EL (cell line): ENCODE measurements at places on chromosomes 7 and 10.

GRCh38 chr10:13573960-13574359 lies 12.8 kb upstream of the PRPF18 start:
- no peak for DNase-seq

DNA sequence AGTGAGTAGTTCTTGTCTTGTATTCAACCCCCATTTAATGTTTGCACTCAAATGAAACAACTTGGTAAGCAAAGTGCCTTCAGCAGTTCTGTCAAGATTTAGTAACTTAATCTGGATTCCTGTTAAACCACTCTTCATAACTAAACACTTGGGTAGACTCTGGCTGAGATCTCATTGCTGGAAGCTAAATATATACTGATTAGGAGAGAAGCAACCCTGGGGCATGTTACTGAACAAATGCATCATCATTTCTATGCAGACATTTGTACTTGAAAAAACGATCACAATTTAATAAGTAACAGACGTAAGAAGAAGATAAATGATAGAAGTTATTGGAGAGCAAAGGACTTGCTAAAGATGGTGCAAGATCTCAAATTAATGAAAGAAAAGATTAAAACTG lies 308.4 kb upstream of the POM121L12 start:
- DNase-seq = no peak

GRCh38 chr10:47104786-47105385 lies 193.7 kb downstream of the PTPN20 start:
- no peak for DNase-seq

GRCh38 chr10:123848564-123849457 lies 42.8 kb downstream of the CPXM2 start:
- no peak for DNase-seq

GRCh38 chr10:28668363-28669226 lies 8.7 kb upstream of the BAMBI start:
- DNase-seq = peak; percentile 70

GRCh38 chr10:114110174-114110972 lies 63.6 kb downstream of the CCDC186 start:
- DNase-seq = peak; percentile 20

GRCh38 chr10:78852466-78853240 lies 216.1 kb upstream of the ZMIZ1 start:
- DNase-seq = peak; percentile 17

GRCh38 chr10:3827768-3828403 lies 42.9 kb upstream of the KLF6 start:
- no peak for DNase-seq

DNA sequence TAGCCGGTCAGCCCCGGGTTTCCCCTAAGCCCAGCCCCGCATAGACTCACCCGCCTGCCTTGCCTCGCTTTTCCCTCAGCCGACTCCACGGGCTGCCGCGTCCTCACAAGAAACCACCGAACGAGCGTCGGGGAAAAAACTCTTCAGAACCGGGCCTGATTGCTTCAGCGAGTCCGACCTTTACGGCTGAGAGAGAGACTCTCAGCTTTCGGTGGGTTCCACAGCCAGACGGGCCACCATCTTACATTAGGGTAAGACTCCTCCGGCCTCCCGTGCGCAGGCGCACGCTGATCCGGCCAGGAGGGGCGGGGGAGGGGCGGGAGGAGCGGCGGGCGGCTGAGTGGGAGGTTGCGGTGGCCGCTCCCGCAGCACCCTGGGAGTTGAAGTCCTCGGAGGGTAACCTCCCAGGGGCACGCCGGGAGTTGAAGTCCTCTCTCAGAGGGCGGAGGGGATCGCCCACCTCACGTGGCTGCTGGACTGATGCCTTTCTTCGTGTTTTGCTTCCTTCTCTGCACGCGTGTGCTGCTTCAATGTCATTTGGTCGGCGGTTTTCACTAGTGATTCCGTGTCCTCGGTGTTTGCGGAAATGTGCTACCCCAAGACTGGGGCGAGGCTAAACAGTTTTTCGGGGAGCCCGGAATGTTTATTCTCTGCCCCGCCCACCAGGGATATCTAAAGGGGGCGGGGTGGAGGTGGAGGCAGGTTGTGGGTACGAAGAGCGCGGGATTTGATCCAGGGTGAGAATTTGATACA lies at the start of gene CNOT4:
Gene CNOT4 (minus strand): TSS at position 264 of the 753 bp plus-strand sequence. CDS start 71,771 bp downstream, outside the sequence.
- peak; percentile 95 for DNase-seq

DNA sequence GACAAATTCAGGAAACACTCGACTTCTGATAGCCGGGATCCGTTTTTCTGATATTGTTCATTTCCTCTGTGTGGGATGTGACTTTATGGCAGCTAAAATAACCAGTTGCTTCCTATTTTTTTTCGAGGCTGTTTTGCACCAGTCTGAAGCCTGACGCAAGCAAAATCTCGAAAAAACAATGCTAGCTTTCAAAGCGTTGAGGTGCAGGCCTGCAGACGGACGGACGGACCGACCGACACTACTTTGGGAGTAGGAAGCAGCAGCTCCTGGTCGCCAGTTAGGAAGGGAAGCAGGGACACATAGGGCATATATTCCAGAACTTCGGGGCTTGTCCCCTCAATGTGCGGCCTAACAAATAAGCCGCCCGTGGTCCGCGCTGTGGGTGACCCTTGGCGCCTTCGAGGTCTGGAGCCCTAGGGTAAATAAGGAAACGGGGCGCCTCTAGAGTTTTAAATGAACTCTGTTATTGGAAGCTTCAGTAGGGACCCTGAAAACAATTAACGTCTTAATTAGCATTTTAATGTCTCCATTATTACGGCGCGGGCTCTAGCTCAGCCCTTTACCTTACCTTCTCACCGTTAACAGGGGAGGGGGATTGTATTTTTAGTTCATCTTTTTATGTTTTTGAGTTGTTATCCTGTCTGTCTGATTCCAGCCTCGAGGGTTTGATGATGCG lies 1.3 kb downstream of the HHEX start:
- no peak for DNase-seq

- DNase-seq = peak; percentile 88
These were observed at the start of gene RGS10 for GRCh38 chr10:119542357-119542987. Gene RGS10 (minus strand): TSS chr10:119542719. CDS start chr10:119542638, 81 bp downstream.

DNA sequence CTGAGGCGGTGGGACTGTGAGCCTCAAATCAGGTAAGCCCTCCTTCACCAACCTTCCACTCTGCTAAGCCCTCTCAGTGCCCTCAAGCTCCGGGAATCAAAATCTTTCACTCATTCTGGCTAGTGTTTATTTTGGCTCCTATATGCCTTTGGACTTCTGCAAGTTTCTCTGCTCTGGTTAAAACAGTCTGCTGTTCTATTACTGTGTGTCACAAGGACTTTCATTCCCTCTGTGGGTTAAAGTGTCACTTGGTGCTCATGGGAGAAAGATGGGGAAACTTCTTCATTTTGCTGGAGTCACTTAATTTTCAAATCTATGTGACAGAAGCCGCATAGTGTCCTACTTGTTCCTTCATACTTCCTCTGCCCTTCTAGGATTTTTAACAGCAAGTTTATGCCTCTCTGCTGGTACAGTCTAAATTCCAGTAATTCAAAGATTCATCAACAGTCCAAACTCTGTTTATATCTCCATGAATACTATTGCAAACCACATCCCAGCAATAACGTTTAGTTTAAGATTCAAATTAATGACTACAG lies 61.3 kb downstream of the CD36 start:
- DNase-seq = no peak

DNA sequence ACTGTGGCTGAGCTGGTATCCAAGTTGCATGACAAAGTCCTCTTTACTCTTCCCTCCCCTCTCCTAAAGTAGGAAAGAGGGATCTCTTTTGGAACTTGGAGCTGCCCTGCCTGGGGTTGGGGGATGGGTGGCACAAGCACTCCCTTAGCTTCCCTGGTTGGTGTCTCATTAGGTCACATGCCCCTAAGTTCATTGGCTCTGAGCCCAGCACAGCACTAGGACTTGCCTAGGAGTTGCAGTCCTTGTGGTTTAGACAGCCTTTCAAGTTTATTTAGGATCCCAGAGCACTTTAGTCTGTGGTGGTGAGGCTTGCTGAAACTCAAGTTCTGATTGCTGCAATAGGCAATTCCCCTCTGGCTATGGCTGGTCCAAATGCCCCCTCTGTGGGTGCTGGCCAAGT lies 281.4 kb downstream of the NXPH1 start:
- DNase-seq = no peak

GRCh38 chr7:7688956-7689355 lies 29.5 kb downstream of the RPA3 start:
- DNase-seq = no peak

- no peak for DNase-seq
These were observed 734.7 kb downstream of the KCNMA1 start for GRCh38 chr10:76902949-76903348.

DNA sequence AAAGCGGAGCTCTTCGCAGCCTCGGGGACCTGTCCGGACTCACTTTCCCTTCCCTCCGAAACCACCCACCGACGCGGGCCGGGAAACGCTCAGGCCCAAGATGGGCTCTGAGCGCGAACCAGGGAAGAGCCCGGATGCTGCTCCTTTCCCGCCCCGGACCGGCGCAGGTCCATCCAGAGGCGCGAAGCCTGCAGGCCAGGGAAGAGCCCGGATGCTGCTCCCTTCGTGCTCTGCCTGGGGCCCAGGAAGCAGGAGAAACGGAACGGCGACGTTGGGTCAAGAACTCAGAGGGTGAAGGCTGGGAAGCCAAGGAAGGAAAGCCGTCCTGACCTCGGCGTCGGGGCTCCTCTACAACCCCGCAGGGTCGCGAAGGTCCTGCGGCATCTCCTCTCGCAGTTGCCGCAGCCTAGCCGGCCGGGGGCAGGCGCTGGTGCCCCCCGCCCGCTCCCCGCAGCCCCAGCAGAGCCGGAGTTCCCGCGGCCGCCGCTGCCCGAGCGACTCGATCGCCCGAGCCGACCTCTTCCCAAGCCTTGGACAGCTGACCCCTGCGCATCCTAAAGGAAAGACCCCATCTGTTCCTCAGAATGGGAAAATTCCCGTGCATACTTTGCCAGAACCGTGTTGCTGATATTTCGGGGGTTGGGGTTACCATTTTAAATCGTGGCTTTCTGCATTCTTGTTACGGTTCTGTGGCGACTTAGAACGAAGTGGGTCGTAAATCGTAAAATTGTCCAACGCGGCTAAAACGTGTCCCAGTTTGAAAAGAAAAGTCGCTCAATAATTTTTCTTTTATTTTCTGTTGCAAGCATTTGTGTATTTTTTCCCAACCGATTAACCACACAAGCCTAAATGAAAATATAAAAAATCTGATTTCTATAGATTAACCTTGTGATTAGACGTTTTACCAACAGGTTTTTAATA lies 7.5 kb downstream of the HOXA1 start:
- no peak for DNase-seq

DNA sequence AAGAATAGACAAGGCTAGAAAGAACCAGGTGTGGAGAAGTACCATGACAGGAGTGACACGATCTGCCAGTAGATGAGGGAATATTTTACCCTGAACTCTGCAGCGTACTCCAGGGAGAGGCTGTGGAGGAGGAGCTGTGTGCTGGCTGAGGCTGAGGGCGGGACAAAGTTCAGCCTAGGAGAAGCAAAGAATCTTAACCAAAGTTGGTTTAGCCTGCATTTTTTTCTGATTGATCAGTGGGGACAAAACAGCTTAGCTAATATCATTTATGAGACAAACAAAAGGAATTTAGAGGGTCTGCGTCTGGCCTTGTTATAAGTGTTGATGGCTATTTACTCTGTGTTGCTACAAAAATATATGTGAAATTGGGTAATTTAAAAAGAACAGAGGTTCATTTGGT lies 5.2 kb upstream of the NPSR1 start:
- peak; percentile 54 for DNase-seq

- no peak for DNase-seq
These were observed 9.1 kb downstream of the TMEM270 start for GRCh38 chr7:73870041-73870492.

- peak; percentile 60 for DNase-seq
These were observed 10.0 kb upstream of the SERPINE1 start for GRCh38 chr7:101116898-101117297.

- no peak for DNase-seq
These were observed 23.4 kb upstream of the PRKCQ start for GRCh38 chr10:6603142-6604125.

GRCh38 chr10:90884431-90884830 lies 12.7 kb downstream of the RPP30 start:
- DNase-seq = peak; percentile 41

GRCh38 chr7:117021986-117022385 lies 68.7 kb downstream of the ST7 start:
- no peak for DNase-seq

DNA sequence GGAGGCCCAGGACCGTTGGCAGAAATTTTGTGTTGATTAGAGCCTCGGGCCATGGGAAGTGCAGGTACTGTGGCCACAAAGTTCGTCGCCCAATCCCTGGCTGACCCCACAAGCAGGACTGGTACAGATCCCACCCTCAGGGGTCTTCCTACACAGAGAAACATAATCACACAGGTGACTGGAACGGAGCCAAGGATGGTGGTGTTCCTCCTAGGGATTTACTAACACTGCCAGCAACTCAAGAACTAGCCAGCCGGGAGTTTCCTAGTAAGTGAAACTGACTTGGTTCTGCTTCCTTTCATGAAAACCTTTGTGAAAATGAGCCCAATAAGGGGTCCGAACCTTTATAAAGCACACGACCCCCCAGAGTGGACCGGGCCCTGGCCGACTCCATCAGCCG lies 5.7 kb downstream of the CUX1 start:
- no peak for DNase-seq

GRCh38 chr10:62590306-62590705 lies 214.2 kb upstream of the ADO start:
- peak; percentile 21 for DNase-seq

DNA sequence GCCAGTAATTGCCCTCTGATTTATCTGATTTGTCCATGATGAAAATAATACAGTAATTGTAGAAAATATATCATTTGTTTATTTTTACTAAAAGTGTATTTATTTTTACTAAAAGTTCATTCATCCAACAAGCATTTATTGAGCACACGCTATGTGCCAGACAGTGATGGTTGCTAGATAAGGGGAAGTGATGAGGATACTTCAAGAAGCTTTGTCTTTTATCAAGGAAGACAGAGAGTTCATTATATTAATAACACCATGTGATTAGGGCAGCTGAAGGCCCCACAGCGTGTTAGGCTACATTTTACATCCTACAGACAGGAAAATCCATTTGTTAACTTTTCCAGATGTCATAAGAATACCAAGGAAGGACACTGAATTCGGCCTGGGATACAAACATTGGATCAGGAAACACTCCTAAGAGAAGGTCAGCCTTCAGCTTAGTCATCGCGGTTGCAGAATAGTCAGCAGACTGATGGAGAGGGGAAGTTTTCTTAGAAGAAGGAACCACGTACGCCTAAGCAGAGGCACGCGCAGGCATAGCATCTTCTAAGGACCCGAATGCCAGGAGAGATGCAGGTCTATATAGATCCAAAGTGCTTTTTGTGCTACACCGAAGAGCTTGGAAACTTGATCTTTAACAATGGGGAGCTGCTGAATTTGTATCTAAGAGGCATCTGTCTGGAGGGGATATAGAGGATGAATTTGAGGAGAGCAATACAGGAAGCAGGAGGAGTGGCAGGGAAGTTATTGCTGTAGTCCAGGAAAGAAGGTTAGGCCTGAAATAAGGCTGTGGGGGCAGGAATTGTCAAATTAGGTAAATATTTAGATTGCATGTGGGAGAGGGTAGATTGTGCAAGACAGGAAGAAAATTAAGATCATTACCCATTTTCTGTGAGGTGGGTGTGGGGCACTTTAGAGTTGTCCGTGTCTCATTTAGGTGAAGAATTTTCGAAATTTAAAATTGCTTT lies 85.7 kb downstream of the LRGUK start:
- peak; percentile 42 for DNase-seq
